ENCODE measurements at places on chromosomes 4 and X.

DNA sequence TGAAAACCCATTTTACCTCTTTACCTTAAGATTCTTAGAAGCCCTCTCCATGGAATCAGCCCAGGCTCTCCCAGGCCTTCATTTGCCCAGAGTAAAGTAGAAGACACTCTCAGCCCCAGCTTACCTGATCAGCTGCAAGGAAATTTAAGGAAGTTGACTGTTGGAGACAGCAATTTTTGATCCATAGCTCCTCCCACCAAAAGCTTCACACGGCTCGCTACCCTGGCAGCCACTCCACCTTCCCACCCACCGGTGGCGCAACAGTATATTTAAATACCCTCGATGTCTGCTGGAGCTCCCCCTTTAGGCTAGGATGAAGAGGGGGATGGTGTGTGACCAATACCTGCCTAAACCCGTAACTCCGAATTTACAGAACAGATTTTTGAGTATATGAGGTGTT is 75.4 kb downstream of the MBNL3 start:
- DNase-seq = no peak

GRCh38 chr4:64893205-64893604 is 484.0 kb upstream of the TECRL start:
- DNase-seq = no peak

GRCh38 chrX:131778269-131779218 is 234.7 kb downstream of the OR13H1 start:
- DNase-seq = no peak

DNA sequence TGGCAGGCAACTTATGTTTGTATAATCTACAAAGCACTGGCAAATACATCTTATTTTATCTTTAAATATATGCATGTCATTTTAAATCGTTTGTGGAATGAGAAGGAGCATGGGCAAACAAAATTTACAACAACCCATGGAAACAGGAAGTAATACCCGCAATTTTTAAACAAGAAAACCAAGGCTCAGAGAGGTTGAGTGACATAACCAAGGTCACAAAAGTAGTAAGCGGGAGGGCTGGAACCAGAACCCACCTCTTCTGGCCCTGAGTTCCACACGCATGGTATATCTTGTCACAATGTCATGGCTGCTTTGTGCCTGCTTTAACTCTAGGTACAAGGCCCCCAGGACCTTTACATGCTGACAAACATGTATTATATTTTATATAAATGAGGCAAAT is 52.9 kb downstream of the SLC7A11 start:
- no peak for DNase-seq

GRCh38 chr4:136900696-136901095 is 631.6 kb downstream of the PCDH18 start:
- no peak for DNase-seq

- DNase-seq = peak; percentile 55
These were observed 54.4 kb downstream of the PALLD start for GRCh38 chr4:168551211-168551610.

GRCh38 chrX:115023139-115023538 is 5.7 kb upstream of the IL13RA2 start:
- DNase-seq = peak; percentile 21

DNA sequence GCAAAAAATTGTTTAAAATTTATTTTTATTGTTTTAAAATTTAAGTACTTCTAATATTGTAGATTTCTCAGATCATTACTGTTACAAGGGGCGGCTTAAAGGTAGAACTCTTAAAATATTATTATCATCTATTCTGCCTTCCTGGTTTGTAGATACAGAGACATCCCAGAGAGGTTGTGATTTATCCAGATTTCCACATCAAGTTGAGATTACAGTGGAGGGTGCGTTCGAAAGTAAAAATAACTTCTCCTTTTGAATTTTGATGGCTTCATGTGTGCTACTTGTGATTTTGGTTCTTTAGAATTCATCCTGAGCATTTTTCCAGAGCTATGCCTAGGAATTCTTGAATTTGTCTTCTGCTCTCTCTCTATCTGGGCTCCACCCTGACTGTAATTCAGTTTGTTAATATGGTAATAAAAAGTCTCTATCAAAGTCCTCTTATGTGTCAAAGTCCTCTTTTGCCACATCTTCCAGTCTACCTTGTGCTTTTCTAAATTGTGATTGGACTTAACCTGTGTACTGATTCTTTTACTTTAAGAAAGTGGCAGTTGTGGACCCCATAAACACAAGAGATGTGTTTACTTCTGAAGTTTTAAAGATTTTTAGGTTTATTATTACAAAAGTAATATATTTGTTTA is 37.2 kb downstream of the CLCN3 start:
- DNase-seq = no peak

DNA sequence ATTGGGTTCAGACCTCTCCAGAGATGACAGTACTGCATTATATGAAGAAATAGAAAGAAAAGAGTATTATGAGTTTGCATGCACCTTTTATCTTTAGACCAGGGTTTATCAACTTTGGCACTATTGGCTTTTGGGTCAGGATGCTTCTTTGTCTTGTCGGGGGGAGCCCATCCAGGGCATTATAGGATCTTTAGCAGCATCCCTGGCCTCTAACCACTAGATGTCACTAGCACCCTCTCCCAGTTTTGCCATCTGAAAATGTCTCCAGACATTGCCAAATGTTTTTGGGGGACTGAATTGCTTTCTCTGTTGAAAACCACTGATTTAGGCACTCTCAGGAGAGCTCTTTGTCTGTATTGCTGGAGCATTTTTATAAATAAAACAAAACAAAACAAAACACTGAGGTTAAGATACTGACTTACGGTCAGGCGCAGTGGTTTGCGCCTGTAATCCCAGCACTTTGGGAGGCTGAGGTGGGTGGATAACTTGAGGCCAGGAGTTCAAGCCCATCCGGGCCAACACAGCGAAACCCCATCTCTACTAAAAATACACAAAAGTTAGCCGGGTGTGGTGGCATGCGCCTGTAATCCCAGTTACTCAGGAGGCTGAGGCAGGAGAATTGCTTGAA is 23.6 kb downstream of the CA5B start:
- no peak for DNase-seq

DNA sequence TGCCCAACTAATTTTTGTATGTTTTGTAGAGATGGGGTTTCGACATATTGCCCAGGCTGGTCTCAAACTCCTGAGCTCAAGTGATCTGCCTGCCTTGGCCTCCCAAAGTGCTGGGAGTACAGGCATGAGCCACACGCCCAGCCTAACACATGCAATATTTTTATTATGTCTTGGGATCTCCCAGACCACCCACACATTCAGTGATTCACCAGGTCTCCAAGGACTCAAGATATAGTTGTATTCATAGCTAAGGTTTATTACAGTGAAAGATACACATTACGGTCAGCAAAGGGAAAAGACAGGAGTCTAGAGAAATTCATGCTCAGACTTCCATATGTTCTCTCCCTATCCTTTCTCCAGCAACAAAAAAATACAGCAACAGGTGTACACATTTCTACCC is 25.5 kb upstream of the FAM120C start:
- no peak for DNase-seq

DNA sequence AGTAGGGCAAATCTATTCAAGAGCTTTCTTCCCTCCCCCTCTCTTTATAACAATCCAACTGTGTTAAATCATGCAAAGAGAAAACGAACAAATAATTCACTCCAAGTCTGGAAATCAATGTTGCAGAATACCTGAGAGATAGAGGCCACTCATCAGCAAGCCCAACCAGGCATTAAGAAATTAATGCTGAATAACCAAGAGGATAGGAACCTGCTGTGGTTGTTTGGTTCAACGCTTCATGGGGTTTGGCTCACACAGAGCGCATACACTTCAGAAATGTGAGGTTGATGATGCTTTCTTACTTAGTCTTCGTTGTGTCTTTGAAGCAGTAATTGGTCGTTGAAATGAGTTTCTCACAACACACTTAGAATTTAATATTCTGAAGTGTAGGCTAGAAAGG is 1540.0 kb upstream of the PABPC4L start:
- no peak for DNase-seq

- no peak for DNase-seq
These were observed 116.3 kb downstream of the HS3ST1 start for GRCh38 chr4:11312389-11312788.

- DNase-seq = no peak
These were observed 11.7 kb downstream of the LIN54 start for GRCh38 chr4:82998898-82999297.

GRCh38 chr4:113815826-113816225 is 54.3 kb upstream of the CAMK2D start:
- no peak for DNase-seq

GRCh38 chrX:71911731-71912050 is 1.0 kb downstream of the NHSL2 start:
- DNase-seq = no peak

DNA sequence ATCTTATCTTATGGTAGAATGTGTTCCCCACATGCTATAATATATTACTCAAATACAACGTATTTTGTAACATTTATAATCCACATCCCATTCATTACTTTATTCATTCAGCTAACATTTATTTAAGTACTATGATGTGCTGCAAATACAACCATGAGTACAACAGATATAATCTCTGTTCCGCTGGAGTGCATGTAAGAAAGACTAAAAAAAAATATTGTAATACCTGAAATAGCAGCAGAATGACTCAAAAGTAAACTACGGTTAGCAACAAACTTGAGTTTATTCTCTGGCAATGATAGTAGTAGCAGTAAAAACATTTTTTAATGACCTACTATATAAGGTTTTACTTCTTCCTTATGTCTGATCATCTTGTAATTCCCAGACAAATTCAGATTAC is 1776.3 kb downstream of the STIM2 start:
- DNase-seq = peak; percentile 2

GRCh38 chrX:37817176-37817575 is 30.2 kb downstream of the DYNLT3 start:
- no peak for DNase-seq

- no peak for DNase-seq
These were observed 216.7 kb upstream of the GALNT7 start for GRCh38 chr4:172951679-172952451.

DNA sequence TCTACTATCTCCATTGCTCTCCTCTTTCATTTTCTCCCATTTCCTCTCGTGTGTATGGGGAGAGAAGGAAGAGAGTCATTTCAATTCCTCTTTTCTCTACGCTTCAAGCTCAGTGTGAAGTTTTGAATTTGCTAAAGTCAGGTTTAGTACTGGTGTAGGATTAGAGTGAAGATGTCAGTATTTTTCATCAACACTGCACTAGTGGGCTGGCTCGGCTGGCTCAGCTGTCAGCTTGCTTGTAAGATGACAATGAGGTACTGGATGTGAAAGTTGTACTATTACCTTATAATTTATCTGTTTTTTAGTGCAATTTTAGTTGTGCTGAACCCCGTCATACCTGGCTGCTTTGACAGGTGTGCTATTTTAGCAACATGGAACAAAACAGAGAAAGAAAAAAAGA is 2.1 kb upstream of the SH2D1A start:
- DNase-seq = no peak

GRCh38 chr4:126051689-126052424 is 737.1 kb downstream of the FAT4 start:
- peak; percentile 65 for DNase-seq

- DNase-seq = no peak
These were observed 141.7 kb upstream of the SCML1 start for GRCh38 chrX:17595456-17596035.

GRCh38 chrX:40037367-40037766 is 60.4 kb downstream of the BCOR start:
- no peak for DNase-seq

DNA sequence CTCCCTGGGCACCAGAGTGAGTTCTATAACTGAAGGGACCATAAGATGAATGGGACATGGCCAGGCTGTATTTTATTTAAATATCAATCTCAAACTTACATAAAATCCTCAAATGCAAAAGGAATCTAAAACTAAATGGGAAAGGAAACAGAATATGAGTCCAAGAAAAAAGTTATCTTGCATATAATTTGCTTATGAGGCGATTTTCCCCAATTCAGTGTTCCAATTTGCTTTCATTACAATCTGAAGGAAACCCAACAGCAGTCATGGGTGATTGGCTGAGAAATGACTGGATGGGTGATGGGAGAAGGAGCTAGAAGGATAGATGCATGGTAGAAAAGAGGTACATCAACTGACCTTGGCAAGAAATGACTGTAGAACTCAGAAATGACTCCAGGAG is 511.3 kb upstream of the TENM3 start:
- DNase-seq = no peak

DNA sequence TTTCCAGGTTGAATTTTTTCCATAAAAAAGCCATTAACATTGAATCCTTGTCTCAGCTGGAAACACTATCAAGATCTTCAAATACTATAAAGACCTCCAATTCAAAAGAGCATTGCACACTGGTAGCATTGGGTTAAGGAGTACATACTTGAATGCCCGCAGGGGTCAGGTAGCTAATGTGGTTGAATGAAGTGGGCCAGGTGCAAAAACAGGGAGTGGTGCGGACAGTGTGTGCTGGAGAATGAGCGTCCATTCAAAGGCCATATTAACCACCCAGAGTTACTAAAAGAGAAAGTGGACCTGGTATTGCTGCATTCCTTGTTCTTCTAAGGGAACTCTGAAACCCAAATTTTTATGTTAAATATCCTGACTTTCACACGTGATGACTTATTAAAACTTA is 91.6 kb downstream of the NYX start:
- DNase-seq = no peak

DNA sequence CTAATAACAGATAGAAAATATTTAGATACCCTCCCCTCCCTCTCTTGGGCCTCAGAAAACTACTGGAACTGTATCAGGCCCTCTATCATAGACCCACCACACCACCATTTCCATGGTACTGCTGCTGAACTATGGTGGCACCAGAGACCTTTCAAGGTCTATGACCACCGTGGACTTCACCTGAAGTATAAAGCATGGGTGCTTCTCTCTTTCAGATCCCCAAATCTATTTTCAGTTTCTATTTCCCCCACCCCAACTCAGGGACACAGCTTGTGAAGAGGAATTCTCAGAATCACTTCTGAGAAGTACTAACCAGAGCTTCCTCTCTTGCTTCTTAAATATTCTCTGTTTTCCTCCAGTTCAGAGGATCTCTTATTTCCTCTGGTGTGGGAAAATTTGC is 840.8 kb upstream of the HTR2C start:
- no peak for DNase-seq

GRCh38 chr4:118354913-118355312 is 2.1 kb upstream of the PRSS12 start:
- DNase-seq = no peak

DNA sequence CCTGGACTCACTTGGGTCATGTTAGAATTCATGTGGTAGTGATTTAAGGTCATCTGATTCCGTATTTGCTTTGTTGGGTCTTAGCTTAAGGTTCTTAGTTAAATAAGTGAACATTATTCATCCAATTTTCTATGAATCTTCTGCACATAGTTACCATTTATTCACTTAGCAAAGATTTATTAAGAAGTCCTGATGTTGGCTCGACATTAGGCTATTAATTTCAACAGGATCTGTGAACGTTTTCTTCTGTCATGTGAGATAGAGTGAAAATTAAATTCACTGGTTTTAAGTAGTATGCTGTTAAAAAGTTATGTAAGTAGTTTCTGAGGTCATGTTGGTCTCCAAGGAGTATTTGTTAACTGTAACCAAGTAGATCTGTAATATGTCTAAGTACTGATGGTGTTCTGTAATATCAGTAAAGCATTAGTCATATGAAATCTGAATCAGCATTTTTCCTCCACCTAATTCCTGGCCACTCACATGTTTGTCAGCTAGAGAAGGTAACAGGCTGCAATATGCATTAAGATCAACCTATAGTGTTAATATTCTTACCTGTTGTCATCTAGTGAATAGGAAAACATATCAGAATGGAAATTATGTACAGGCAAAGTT is 155.6 kb downstream of the PCDH7 start:
- DNase-seq = no peak

GRCh38 chr4:56762484-56763250 is 58.8 kb downstream of the SPINK2 start:
- DNase-seq = no peak

All from AG04450 (cell line).